ENCODE measurements at places on chromosomes 3 and 15. TPM values are rescaled to one million over a fixed set of nuclear protein-coding genes. Genes with fewer than 3 reads are reported as not detected.

Gene THUMPD3
- 31.9 TPM for polyA plus RNA-seq

Gene MYRIP
- 0.92 TPM for polyA plus RNA-seq

- DNase-seq = no peak
Measured at GRCh38 chr3:99902091-99902490, 84.4 kb downstream of the CMSS1 start.

GRCh38 chr3:4835616-4836043 is 143.6 kb upstream of the BHLHE40 start:
- DNase-seq = no peak

GRCh38 chr15:62124176-62124972 is 40.7 kb downstream of the C2CD4B start:
- no peak for DNase-seq

DNA sequence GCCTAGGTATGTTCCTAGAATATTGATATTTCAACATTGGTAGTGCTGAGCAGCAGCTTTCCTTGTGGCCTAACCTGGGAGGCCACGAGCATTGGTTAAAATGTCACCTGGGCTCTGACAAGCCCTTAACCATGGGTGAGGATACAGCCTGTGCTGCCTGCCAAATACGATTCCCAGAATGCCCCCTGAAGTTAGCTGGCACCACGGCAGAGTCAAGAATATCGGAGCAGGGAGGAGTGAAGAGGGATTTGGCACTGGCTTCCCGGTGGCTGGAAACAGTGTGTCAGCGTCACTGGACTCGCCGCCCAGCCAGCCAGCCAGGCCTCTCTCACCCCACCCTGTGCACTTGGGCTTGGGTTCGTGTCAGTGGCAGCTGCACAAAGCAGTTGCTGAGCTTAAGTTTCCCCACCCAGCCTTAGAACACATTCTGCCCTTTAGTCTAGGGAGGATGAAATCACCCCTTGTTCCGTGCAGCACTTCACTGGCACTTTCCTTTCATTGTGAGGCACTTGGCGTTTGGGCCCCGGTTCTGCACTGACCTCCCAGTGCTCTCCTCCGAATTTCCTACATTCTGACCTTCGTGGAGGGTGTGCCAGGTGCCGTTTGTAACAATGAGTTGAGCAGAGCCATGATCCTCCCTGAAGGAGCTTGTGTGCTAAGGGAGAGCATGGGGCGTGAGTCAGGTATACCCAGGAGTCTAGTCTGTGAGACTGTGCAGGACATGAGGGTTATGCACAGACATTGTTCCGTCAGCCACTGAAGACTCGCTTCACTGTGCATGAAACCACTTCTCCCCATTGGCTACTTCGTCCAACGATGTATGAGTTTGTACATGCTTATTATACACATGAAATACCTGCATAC is 152.8 kb upstream of the BHLHE40 start:
- DNase-seq = no peak

Gene TAMM41
- polyA plus RNA-seq = 10.3 TPM

Gene TMEM44
- polyA plus RNA-seq = 7.0 TPM

- DNase-seq = no peak
Measured at GRCh38 chr3:149145974-149146373, 16.5 kb downstream of the HPS3 start.

Gene NRG4
- polyA plus RNA-seq = 1.5 TPM

Gene SLC9C1
- 0.09 TPM for polyA plus RNA-seq

DNA sequence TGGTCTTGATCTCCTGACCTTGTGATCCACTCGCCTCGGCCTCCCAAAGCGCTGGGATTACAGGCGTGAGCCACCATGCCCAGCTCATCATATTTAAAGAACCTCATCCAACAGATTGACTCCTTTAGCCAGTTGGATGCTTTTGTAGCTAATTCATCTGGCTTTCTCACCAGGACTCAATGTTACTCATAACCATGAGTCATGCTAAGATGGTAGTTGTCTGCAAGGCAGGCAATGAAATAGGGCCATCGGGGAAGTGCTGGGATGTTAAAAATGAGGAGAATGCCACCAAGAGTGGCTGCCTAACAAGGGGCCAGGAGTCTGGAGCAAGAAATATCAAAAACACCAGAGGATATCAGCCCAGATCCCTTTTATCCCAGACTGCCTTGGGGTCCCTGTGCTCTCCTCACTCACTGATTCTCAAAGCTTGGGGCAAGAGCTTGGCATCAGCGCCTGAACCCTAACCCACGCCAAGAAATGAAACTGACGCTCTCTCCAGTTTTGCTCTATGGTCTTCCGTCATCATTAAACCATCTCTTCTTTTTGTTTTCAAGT is 7.4 kb upstream of the PCOLCE2 start:
- DNase-seq = no peak

DNA sequence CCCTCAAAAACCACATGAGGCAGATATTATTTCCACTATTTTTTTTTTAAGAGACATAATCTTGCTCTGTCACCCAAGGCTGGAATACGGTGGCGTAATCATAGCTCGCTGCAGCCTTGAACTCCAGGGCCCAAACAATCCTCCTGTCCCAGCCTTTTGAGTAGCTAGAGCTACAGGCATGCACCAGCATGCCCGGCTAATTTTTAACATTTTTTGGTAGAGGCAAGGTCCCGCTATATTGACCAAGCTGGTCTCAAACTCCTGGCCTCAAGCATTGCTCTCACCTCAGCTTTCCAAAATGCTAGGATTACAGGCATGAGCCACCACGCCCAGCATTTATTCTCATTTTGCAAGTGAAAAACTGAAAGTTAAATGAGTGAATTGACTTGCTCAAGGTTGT is 50.8 kb upstream of the PIAS1 start:
- no peak for DNase-seq

DNA sequence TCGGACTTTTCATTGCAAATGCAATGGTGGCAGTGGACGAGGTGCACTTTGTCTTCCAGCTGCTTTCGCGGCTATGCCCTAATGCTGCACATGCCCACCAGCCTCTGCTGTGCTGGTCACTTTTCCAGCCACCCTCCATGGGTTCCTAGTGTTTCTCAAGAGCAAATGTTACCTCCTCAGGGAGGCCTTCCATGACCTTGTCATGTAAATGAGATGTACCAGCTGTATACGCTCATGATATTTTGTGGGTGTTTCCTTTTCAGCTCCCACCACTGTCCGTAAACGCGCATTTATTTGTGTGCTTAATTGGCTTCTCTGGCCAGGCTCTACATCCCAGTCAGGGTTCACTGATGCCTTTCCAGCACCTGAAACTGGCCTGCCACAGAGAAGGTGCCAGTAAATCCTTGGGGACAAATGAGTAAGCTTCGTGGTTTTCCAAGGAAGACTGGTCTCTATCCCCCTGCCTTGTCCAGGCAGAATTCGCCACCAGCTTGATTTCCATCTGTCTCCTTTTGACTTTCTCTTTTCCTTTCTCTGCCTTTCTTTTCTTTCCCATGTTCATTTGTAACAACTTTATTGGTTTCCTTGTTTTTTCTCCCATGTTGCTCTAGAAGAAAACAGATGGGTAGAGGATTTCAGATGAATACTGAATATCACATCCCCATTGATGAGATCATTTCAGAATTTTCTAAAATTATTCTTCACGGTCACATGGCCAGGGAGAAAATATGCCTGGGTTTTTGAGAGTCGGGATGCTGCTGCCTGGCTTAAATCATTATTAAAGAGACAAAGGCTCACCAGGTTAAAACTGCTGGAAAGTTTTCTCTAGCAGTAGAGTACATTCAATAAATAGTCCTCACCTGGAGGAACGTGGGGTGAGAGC is 82.5 kb downstream of the CHST2 start:
- DNase-seq = no peak

- no peak for DNase-seq
Measured at GRCh38 chr3:183502237-183503181, 53.0 kb downstream of the KLHL6 start.

- DNase-seq = no peak
Measured at GRCh38 chr15:51377038-51377786, 35.8 kb downstream of the GLDN start.

DNA sequence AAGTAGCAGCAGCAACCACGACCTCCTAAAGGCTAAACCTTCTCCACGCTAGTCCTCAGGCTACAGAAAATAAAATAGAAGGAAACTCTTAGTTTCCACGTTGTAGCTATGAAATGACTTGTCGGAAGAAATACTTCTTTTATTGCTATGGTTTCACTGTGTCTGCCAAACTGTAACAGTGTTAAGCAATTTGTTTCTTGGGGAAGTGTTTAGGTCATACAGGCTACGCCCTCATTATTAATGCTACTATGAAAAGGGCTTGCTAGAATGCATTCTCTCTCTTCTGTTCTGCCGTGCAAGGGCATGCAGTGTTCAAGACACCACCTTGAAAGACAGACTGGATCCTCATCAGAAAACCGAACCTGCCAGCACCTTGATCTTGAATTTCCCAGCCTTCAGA is 462.7 kb downstream of the PLOD2 start:
- DNase-seq = no peak
